SW 1271 (cell line): ENCODE measurements at places on chromosomes 12 and 14.

- DNase-seq = no peak
These were observed 61.5 kb downstream of the SPATS2 start for GRCh38 chr12:49428793-49429192.

GRCh38 chr12:109645194-109645593 is 68.4 kb upstream of the FAM222A start:
- no peak for DNase-seq

GRCh38 chr12:112328456-112329124 is 53.6 kb downstream of the HECTD4 start:
- no peak for DNase-seq

GRCh38 chr14:94542111-94542810 is 19.0 kb upstream of the SERPINA4 start:
- no peak for DNase-seq

DNA sequence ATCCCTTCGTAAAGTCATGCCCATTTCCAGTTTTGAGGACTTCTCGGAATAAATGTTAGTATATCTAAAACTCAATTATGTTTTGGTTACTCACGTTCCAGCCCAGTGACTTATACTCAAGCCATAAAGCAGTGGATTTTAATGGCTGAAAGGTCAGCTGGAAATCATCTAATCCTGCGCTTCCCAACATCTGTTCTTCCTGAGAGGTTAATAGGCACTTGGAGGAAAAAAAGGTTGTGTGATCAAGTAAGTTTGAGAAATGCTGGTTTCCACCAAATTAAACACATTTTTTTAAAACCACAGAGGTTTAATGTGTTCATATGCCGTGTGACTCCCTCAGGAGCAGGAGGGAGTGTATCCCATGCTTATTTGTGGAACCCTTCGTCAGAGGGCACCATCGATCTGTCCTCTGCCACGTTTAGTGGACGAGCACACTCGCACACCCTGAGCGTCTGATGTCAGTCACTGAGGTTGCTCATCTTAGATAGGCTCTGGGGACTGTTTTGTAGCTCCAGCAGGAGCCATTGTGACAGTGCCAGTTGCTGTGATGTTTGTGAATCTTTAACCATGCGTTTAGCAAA is 41.4 kb downstream of the FBXL14 start:
- no peak for DNase-seq

DNA sequence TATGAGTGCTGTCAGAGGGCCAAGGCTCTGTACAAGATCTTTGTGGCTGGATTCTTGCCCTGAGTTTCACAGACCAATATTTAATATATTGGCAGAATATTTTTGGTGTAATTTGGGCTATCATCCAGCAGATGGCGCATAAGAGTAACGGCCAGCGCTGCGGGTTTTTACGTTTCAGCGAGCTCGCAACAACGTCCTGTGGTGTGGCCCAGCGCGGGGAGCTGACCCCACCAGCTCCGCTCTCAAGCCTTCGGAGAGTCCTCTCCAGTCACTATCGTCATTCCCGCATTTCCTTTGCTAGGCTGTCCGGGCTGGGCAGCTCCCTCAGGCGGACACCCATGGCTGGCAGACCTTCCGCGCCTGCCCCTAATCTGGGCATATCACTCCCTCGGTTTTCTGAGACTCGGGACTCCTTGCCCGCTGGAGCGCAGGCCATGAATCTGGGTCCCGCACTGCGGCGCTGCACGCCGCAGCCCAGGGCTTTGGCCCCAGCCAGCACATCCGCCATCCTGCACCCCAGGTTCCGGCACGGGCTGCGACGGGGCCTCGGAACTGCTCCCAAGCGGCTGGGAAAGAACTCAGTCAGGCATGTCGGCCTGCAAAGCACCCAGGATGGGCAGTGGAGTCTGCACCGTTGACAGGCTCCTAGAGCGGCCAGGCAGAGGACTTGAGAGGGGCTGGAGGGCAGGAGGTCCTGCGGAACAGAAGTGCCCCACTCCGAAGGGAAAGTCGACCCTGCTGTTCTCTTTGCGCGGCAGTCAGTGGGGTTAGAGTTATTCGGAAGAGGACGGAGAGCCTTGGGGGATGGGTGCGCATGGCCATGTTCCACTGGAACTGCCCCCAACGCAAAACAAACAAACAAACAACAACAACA is 18.4 kb downstream of the OLR1 start:
- DNase-seq = no peak

GRCh38 chr12:52699373-52699772 is 4.0 kb downstream of the KRT77 start:
- DNase-seq = no peak

GRCh38 chr12:105555556-105556295 is 225.2 kb downstream of the C12orf75 start:
- DNase-seq = no peak

DNA sequence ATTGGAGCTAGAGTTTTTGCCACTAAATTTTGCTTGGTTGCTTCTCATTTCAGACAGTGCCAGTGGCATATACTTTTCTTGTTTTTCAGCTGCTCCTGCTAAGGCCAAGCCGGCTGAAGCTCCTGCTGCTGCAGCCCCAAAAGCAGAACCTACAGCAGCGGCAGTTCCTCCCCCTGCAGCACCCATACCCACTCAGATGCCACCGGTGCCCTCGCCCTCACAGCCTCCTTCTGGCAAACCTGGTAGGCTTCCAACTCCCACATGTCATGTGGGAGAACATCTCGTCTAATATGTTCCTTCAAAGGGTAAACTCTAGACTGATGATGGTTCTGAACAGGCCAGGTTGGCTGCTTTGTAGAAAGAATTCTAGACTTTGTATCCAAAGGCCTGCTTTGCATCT is 11.0 kb downstream of the DLST start:
- no peak for DNase-seq

GRCh38 chr12:49609059-49609874 is 3.8 kb upstream of the FAM186B start:
- no peak for DNase-seq

- DNase-seq = no peak
These were observed 488.0 kb upstream of the RGS6 start for GRCh38 chr14:71444030-71444822.

GRCh38 chr12:31491841-31492598 is 98.9 kb downstream of the DENND5B start:
- peak; percentile 93 for DNase-seq

- DNase-seq = no peak
These were observed 266.7 kb downstream of the ALG10 start for GRCh38 chr12:34288963-34289345.

GRCh38 chr12:13661005-13661887 is 320.2 kb downstream of the GRIN2B start:
- peak; percentile 44 for DNase-seq

GRCh38 chr12:16346958-16347357 is 487 bp upstream of the MGST1 start:
- DNase-seq = no peak

DNA sequence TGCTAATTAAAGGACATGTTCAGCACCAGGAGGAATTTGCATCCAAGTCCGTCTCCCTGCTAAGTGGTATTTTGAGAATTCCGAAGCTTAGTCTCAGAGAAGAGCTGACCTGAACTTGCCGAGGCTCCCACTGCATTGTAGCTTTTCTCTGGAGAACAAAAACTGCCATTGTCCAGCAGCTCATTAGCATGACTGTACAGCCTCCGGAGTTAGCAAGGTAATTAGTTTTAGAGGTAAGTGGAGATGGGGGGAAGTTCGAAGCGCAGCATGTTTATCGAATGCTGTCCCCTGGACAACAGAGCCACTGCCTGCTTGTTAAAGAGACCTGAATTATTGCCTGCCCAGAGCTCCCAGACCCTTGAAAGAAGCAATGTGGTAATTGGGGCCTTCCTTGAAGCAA is 160.3 kb upstream of the PELI2 start:
- DNase-seq = no peak

- no peak for DNase-seq
These were observed 326.6 kb downstream of the LRIG3 start for GRCh38 chr12:58593557-58594304.

GRCh38 chr12:104340925-104341611 is 37.5 kb downstream of the EID3 start:
- no peak for DNase-seq

DNA sequence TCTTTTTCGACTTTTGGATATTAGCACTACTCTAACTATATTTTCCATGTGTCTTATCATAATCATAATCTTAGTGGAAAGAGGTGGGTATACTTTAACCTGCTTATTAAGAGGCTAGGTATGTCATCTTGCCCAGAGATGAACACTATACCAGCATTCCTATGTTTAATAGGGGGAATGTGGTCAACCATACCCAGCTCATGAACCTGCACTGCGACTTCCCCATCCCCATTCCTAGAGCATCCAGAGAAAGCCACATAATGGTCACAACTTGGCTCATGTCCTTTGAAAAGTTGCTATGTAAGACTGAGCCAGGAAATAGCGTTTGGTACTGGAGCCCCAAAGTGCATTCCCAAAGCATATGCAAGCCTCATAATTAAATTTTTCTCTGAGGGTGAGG is 55.2 kb downstream of the TMCC3 start:
- no peak for DNase-seq

DNA sequence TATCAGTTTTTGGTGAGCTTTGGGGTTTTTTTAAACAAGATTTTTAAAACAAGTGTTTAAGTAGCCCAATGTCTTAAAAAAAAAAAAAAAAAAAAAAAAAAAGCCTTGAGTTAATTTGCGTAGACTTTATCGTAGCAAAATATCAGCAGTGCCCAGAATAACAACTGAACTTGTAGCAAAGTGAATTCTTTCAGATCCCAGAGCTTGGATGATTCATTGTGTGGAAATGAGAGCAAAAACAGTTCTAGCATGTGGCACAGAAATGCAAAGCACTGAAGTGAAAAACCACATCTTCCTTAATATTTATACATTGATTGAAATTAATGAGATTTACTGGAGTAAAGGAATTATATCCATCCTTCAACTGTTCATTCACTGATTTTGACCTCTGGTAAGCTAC is 258.1 kb downstream of the EGLN3 start:
- no peak for DNase-seq

DNA sequence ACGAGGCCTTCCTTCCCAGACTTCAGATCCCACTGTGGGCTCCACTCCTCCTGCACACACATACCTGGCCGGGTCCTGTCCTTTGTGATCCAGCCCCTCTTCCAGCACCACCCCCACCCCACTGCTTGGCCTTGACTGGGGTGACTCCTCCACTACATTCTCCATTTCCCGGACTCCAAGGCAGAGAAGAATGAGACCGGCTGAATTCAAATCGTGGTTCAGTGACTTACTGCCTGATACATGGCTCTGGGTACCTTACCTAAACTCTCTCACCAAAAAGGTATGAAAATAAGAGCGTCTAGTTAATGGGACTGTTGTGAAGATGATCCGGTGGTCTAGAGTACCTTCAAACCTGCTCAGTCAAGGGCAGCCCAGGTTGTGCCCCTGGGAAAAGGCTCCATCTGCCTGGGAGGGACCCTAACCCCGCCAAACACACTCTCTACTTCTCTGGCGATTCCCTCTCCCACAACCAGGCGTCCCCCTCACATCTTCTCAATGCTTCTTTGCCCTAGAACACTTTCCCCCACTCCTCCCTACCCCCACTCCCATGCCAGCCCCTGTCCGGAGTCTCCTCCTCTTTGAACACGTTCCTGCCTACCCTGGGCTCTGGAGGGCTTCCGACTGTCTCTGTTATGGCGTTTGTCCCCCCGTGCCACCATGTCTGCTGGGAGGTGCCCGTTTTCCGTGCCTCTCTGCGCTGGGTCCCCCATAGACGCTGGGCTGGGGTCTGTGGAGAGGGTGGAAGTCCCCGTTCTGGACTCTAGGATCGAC is 1.5 kb upstream of the ZBTB42 start:
- DNase-seq = no peak

DNA sequence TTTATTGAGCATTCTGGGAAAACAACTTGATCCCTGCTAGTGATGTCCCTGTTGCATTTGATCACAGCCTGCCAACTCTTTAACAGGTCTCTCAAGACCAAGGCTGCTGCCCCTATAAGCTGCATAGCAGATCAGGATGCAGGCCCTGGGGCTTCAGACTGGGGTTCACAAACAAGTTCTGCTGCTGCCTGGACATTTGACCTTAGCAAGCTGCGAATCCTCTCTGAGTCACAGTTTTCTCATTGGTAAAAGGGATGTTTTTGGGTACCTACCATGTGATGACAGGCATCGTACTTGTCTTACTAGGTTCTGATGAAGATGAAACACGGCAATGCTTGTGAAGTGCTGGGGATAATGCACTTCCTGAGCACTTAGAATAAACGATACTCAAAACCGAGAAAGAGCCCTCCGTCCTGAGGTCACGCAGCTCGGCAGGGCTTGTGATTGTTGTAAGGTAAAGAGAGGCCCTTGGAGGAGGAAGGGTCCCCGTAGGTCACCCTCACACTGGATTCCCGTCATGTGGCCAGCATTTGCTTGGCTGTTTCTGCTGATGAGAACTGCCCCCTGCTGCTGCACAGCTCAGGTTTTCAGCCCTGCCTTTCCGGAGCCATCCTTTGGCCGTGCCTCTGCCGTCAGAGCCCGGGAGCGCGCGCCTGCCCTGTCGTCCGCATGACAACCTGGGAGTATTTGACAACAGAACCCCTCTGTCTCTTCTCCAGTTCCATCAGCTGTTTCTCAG is 39.1 kb downstream of the TSPAN9 start:
- DNase-seq = no peak

DNA sequence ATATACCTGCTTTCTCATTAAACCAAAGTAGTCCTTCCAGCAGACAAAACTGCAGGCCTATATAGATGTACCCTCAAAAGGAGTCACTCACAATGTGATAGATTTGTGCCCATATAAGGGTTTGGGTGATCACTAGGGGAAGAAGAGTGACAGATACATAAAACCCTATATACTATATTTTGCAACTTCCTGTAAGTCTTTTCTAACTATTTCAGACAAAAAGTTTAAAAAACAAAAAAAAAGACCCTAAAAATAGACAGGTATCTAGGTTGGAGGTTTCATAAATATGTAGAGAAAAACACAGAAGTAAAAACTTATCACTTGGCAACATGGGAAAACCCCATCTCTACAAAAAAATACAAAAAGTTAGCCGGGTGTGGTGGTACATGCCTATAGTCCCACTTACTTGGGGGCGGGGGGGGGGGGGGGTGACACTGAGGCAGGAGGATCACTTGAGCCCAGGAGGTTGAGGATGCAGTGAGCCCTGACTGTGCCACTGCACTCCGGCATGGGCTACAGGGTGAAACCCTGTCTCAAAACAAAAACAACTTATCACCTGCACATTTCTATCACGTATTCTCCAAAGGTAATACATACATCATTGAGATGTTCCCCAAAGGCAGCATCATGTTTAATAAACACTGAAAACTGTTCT is 2.9 kb downstream of the VCPKMT start:
- no peak for DNase-seq
